ENCODE measurements at places on chromosomes 4 and X. TPM values are rescaled to one million over a fixed set of nuclear protein-coding genes. Genes with fewer than 3 reads are reported as not detected.

THOC2 gene
- 33.1 TPM for total RNA-seq

GRCh38 chrX:70613295-70613694, 168.7 kb downstream of the DLG3 start:
- peak; percentile 53 for DNase-seq

- DNase-seq = no peak
Measured at GRCh38 chrX:40104630-40104984, 6.8 kb upstream of the BCOR start.

SULT1E1 gene
- total RNA-seq = not detected

DNA sequence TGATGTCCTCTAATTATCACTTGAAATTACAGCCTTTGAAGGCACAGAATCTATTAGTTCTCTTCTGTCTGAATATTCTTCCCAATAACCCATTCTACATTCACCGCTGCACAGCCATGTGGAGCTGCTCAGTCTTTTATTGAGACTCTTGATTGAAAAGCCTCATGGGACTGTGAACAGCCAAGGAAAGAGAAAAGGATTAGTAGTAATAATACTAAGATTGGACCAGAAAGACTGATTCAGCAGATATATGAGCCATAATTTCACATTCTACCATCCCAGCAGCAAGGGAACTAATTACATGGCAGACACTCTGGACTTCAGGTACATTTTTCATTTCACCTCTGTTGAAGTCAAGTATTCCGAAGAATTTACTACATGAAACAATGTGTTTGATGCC, 2471.7 kb downstream of the ARAP2 start:
- no peak for DNase-seq

ATP7A gene
- 9.0 TPM for total RNA-seq

FRAS1 gene
- 0.81 TPM for total RNA-seq

FGF2 gene
- 188 TPM for total RNA-seq

DNA sequence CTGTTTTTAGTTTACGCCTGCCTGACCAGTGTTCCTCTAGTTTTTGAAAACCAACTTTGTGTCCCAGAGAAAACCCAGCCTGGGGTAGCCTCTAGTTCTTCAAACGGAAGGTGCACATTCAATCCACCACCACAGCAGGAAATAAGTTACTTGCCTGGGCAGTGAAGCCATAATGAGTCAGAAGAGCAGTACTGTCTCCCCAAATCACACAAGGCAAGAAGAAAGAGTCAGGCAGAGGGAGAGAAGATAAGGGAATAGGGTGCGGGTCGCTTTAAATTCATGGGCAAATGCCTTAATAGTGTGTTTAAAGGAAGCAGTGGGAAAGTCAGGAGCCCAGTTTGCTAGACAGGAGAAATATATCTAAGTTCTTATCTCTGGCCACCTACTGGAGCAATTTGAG, 333.8 kb upstream of the GRIA3 start:
- DNase-seq = no peak

HAND2 gene
- 0.50 TPM for total RNA-seq

SASH3 gene
- total RNA-seq = not detected

GRCh38 chr4:121150003-121150402, 14.1 kb downstream of the TNIP3 start:
- no peak for DNase-seq

PCDH10 gene
- total RNA-seq = 18.9 TPM

DNA sequence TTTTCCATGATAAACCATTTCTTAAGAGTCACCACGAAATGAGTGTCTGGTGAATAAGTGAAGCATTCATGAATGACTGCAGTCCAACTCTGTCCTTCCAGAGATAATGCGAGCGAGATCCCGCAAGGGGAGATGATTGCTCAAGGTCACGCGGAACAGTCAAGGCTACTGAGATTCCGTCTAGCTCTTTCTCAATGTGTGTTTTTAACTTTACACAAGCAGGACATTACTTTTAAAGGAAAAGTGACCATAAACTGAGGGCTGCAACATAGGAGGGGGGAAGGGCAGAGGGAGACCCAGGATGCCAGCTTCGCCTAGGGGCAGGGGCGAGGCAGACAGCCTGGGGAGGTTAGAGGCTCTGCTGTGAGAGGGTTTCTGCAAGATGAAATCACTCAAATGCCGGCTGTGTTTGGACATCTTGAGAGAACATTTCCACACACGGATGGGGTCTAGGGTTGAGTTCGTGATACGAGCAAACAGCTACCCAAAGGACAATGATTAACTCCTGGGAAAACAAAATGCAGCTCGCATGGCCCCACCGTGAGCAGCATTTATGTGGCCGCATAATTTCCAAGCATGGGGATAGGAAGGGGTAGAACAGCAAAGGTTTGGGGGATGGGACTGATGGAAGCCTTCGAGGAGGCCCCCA, 23.8 kb upstream of the CCNQ start:
- no peak for DNase-seq

DNA sequence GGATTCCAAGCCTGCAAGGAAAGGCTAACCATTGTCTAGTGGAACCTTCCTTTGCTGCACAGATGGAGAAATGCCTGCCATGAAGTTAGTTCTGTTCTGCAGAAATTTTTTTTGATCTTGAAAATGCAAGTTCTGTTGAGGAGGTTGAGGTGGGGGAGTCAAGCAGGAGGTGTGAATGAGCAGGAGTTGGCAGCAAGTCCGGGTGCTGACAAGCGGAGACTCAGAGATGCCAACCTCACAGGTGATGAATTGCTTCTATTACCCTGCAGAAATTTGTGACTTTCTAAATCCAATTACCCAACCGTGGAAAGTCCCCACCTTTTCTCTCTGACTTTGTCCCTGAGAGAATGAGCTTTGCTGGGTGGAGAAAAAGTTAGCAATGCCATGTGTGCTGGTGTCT, 350.1 kb downstream of the DHRSX start:
- no peak for DNase-seq

DUSP21 gene
- total RNA-seq = not detected

GRCh38 chrX:68084765-68085164, 348.5 kb downstream of the OPHN1 start:
- DNase-seq = no peak

TEC gene
- total RNA-seq = not detected

DNA sequence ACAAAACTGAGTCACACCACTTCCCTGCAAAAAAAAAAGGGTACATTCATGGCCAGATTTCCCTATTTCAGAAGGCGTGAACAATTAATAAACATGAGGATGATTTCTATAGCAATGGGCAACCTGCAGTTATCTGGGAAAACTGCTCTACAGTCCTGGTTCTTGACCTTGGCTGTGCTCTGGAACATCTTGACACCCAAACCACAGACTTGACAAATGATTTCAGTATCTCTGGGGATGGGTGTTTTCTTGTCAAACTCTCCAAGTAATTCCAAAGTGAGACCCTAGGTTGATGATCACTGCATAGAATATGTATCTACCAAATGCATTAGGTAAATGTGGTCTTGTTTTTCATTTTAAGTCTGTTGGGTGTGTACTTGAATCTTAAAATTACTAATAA, 2.0 kb downstream of the DAPP1 start:
- no peak for DNase-seq

CLGN gene
- total RNA-seq = 0.53 TPM

CCDC158 gene
- not detected for total RNA-seq

DNA sequence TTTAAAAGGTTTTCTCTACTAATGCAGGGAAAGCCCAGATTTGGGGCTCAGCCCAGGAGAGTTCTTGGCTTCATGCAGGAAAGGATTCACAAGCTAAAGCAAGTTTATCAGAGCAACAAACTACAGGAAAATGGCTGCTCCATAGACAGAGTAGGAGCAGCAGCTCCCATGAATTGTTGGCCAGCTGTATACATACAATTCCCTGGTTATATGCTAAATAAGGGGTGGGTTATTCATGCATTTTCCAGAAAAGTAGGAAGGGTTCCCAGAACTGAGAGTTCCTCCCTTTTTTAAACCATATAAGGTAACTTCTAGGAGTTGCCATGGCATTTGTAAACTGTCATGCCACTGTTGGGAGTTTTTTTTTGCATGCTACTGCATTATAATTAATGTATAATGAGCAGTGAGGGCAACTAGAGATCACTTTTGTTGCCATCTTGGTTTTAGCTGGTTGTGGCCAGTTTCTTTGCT, 2.6 kb downstream of the C4orf33 start:
- DNase-seq = no peak
